ENCODE measurements at places on chromosomes 2 and 18. TPM values are rescaled to one million over a fixed set of nuclear protein-coding genes. Genes with fewer than 3 reads are reported as not detected.

DNA sequence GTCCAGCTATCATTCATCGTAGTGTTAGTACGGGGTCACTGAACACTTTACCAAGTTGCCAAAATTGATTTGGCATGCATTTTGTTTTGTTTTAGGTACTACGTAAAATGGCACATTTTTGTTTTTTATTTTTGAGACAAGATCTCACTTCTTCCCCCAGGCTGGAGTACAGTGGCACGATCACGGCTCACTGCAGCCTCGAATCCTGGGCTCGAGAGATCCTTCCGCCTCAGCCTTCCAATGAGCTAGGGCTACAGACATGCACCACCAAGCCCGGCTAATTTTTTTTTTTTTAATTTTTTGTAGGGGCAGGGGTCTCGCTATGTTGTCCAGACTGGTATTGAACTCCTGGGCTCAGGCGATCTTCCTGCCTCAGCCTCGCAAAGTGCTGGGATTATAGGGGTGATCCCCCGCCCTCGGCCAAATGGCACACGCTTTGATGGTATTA lies 786 bp downstream of the TAF1B start:
- H3K36me3 ChIP-seq = peaks cover 18% of the 10 kb centered on the region
- H3K4me3 ChIP-seq = peak overlapping the region; percentile 98
- H3K27me3 ChIP-seq = no peaks in the 10 kb centered on the region
- H3K27ac ChIP-seq = no peak overlapping the region
- peak; percentile 13 for DNase-seq

The TXNDC2 gene
- total RNA-seq = not detected

The PARD6G gene
- 0.81 TPM for total RNA-seq

DNA sequence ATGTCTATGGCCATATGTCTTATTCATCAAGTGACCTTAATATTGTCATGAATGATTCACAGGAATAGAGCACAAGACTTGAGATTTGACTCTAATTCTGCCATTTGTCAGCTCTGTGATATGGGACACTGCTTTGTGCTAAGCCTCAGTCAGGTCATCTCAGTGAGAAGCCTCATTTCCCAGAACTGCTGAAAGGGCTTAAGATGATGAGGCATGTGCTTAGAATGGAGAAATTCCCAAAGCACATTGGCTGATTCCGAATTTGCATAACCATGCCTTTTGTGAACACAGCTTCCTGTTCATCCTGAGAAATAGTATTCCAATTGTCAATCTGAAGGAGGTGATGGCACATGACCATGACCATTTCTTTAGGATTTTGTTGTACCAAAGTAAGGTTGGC lies 218.1 kb downstream of the ALK start:
- no peak overlapping the region for H3K27ac ChIP-seq
- no peak overlapping the region for H3K4me3 ChIP-seq
- H3K27me3 ChIP-seq = peaks cover 28% of the 10 kb centered on the region
- H3K36me3 ChIP-seq = no peaks in the 10 kb centered on the region
- DNase-seq = no peak

The SRD5A2 gene
- total RNA-seq = not detected

DNA sequence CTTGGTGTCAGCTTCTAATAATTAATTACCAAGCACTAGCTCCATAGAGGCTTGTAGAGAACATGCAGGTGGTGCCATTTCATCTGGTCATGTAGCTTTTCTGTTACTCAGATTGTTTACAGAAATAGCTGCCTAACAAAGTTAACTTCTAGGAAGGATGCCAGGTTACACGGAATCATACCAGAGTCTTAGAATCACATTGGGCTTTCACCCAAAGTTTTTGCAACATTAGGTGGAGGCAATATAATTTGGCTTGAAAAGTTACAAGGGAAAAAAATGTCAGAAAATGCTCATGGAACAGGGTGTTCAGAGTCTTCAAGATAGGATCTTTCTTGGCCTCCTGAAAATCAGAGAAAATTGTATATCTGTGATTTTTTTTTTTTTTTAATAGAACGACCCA lies 135.6 kb downstream of the ARHGAP15 start:
- DNase-seq = no peak
- no peaks in the 10 kb centered on the region for H3K4me1 ChIP-seq
- no peak overlapping the region for H3K27ac ChIP-seq

GRCh38 chr18:51622702-51623101 lies 425.2 kb upstream of the MEX3C start:
- H3K27me3 ChIP-seq = peaks cover 91% of the 10 kb centered on the region
- H3K4me1 ChIP-seq = no peaks in the 10 kb centered on the region
- H3K36me3 ChIP-seq = no peaks in the 10 kb centered on the region
- no peak for DNase-seq

DNA sequence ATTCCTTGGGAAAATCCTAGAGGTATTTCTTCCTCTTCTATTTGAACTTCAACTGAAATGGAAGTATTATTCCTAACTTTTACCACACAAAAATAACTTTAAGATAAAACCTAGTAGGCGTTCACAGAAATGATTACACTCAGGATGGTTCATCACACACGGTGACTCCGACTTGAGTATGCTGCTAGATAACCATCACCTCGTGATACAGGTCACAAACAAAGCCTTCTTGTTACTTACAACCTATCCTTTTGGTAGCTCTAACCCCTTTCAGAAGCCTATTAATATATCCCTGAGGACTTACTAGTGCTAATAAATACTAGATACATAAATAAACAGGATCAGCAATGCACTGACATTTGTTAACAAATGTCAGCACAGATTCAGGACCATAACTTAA lies 101.0 kb upstream of the DNER start:
- no peak overlapping the region for H3K27ac ChIP-seq
- H3K27me3 ChIP-seq = no peaks in the 10 kb centered on the region
- DNase-seq = no peak
- H3K36me3 ChIP-seq = peaks cover 15% of the 10 kb centered on the region
- no peak overlapping the region for H3K4me3 ChIP-seq
- H3K4me1 ChIP-seq = no peaks in the 10 kb centered on the region

The UBE2E3 gene
- 64.3 TPM for total RNA-seq

DNA sequence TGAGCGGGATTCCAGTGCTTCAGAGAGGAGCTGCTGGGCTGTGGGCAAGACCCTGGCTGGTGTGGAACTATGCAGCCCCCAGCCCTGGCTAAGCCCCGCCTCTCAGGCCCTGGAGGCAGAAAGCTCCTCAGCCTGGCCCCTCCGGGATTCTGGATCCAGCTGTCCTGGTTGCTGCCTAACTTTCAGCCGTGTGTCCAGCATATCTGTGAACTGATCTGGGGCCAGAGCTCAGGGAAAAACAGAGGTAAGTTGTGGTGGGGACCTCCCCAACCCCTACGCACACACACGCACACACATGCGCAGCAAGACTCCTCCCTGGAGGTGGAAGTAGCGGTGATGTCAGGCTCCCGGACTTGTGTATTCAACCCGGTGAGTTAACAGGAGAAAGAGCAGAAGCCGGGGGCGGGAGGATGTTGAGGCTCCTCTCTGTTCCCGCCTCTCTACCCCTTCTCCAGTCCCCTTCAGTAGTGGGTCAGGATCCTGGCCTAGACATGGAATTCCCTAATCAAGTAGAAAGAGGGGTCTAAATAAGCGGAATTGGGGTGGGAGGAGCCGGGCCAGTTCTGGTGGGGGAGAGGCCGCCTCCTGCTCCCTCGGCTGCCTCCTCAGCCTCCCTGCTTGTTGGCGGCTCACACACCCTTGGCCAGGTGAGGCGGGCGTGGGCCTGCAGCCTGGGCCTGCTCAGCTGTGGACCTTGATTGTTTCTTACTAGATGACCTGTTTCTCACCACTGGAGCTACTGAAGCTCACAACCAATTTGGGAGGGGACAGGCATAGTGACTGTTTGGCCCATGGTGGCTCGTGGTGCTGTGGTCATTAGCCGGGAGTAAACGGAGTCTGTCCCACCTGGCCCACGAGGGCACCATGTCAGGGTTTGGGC lies 33.4 kb downstream of the SIX2 start:
- no peaks in the 10 kb centered on the region for H3K4me1 ChIP-seq
- no peaks in the 10 kb centered on the region for H3K36me3 ChIP-seq
- no peak overlapping the region for H3K4me3 ChIP-seq

DNA sequence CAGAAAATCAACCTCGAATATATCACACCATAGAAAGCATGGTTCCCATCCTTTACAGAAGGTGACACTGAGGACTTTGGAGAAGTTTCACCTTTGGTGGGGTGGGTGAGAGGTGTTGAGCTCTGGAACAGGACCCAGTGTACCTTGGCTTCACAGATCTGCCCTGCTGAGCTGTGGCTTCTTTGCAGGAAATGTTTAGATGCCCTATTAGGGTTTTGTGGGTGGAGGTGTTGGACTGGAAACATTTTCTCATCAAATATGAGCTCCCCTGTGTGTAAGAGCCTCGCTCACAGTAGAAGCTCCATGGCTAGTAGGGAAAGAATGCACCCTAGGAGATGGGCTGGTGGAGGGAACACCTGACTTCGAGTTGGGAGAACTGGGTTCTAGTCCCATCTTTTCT lies 55.6 kb downstream of the RPL37A start:
- no peak overlapping the region for H3K27ac ChIP-seq
- no peaks in the 10 kb centered on the region for H3K36me3 ChIP-seq
- no peaks in the 10 kb centered on the region for H3K4me1 ChIP-seq
- H3K27me3 ChIP-seq = peaks cover 14% of the 10 kb centered on the region
- DNase-seq = no peak

The SMCHD1 gene
- 68.3 TPM for total RNA-seq

- H3K36me3 ChIP-seq = no peaks in the 10 kb centered on the region
- no peak for DNase-seq
- no peak overlapping the region for H3K4me3 ChIP-seq
- H3K4me1 ChIP-seq = peaks cover 6% of the 10 kb centered on the region
- H3K27me3 ChIP-seq = peaks cover 83% of the 10 kb centered on the region
- H3K27ac ChIP-seq = no peak overlapping the region
These were observed 23.5 kb downstream of the NTSR2 start for GRCh38 chr2:11646530-11646929.

DNA sequence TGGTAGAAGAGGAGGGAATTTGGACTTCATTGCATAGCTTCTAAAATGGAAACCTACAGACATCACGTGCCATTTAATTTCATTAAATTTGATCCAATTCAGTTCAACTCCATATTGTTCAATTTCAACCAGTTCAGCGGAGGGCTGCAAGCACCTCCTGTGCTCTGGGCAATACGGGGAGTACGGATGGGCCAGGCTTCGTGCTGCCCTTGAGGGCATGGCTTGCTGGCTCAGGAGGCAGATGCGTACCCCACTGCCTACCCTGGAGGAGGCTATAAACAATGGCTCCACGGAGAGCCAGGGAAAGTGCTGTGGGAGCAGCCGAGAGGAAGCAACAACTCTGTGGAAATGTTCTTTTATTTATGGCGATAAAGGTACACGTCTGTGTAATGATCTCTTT lies 261.8 kb downstream of the DCDC2C start:
- no peaks in the 10 kb centered on the region for H3K27me3 ChIP-seq
- H3K27ac ChIP-seq = no peak overlapping the region
- H3K4me1 ChIP-seq = no peaks in the 10 kb centered on the region

The SKOR2 gene
- total RNA-seq = not detected

The FAM124B gene
- not detected for total RNA-seq

DNA sequence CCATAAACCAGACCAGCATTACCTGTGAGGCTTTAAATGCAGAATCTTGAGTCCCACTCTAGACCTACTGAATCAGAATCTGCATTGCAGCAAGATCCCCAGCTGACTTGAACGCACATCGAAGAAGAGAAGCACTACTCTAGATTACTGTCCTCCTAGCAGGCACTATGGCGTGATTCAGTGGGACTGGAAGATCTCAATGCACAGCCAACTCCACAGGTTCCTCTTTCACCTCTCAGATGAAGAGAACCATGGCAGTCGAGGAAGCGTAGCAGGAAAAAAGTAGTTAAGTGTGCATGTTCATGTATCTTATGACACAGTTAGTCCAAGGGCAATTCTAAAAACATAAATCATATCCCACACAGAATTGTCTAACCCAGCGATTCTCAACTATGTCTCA lies 97.4 kb downstream of the STK39 start:
- no peak overlapping the region for H3K4me3 ChIP-seq

DNA sequence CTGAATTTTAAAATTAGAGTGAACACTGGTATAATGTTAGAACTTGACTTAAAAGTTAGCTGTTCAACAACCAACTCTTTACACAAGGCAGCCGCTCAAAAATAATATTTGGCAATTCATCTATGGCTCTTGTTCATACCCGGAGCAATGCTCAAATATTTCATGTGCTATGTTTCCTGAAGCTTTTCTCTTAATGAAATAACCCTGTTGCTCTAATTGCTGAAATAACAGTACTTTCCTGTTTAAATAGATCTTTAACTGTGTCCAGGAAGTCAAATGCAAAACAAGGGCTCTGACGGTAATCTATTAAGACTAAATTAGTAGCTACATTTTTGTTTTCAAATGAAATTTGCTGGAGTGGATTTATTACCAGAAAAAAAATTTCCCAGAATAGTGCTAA lies 33.7 kb downstream of the RFTN2 start:
- H3K27ac ChIP-seq = no peak overlapping the region
- H3K4me1 ChIP-seq = no peaks in the 10 kb centered on the region
- H3K4me3 ChIP-seq = no peak overlapping the region
- no peaks in the 10 kb centered on the region for H3K36me3 ChIP-seq

All from Calu3 (cell line).